ENCODE measurements at places on chromosomes 16 and 17. TPM values are rescaled to one million over a fixed set of nuclear protein-coding genes. Genes with fewer than 3 reads are reported as not detected.
A peak's percentile ranks its signal among the peaks of the same experiment; 100 is the strongest.

- no peak for DNase-seq
These were observed 9.9 kb downstream of the TBX2 start for GRCh38 chr17:61409301-61410112.

DNA sequence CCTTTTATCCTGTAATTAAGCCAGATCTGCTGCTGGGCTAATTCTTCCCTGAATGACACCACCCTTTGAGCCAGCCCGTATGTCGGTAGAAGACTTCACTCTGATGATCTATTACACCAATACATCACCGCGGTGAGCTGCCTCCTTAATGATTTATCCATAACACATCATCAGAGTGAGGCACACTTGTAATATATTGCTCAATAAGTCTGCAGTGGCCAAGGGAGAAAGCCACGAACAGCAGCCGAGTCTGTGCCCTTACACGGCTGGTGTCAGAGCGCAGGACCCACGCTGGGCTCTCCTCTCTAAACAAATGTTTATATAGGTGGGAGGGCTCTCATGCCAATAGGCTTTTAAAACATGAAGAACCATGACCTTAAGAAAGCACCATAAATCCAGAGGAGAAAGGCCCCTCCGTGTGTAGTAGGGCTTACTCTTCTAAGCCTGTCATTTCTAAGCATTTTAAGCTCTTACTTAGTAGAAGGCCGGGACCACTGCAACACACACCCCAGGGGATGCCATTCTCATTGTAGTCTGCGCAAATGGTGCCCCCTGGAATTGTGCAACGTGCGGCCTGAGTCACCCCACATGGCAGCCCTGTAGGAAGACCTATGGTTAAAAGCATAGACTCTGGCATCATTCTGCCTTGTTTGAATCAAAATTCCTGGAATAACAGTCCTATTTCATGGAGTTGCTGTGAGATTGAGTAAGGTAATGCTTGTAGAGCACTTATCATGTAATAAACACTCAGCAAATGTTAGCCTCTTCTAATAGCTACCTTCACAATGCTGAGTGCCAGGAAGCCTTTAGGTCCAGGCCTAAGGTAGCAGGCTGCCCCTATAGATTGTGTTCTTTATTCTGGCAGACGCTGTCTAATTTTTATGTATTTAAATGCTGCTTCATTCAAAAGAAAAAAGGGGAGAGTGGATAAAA is 26.1 kb downstream of the MRPS23 start:
- no peak for DNase-seq

DNA sequence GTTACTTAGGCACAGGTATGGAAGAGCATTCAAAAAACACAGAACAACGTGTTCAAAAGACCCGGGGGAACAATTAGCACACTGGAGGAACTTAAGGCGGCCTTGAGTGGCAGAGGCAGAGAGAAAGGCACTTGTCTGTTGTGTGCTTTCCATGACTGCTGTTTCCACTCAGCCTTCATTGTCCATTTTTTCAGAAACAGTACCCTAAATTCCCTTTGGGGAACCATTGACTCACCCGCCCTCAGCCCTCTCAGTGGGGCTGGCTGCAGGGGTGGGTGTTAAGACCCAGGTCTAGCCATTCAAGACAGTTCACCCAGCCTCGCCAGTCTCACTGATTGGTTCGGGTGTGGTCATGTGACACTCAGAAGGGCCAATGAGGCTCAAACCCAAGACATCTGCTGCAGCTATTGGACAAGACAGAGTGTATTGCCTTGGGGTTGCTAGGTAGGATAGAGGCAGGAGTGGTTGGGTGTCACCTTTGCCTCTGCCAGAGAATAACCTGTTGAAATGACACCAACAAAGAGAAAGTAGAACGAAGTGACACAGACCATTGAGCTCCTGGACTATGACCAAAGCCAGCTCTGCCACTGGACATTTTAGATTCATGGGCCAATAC is 19.6 kb upstream of the CEP20 start:
- no peak for DNase-seq

GRCh38 chr16:11892761-11893160 is 23.0 kb downstream of the GSPT1 start:
- DNase-seq = no peak

- no peak for DNase-seq
These were observed 13.0 kb upstream of the RAB5C start for GRCh38 chr17:42167807-42168206.

GRCh38 chr17:7922845-7923628 is 6.6 kb downstream of the KCNAB3 start:
- DNase-seq = peak; percentile 41

DHX40 gene
- total RNA-seq = 28.6 TPM

DBF4B gene
- 5.5 TPM for total RNA-seq

ZG16 gene
- not detected for total RNA-seq
